ENCODE measurements at places on chromosomes 1 and 21. TPM values are rescaled to one million over a fixed set of nuclear protein-coding genes. Genes with fewer than 3 reads are reported as not detected.

Gene OLFML3
- total RNA-seq = 33.1 TPM

Gene RSPH1
- total RNA-seq = not detected

Gene KCNE2
- total RNA-seq = not detected

Gene LYPD8
- total RNA-seq = not detected

Gene HCRTR1
- total RNA-seq = 0.21 TPM

Gene VANGL2
- total RNA-seq = 8.0 TPM

- no peak for DNase-seq
Measured at GRCh38 chr1:41608211-41608610, 123.7 kb upstream of the EDN2 start.

GRCh38 chr1:193565971-193566577 lies 379.7 kb upstream of the B3GALT2 start:
- DNase-seq = no peak

GRCh38 chr1:8249838-8250237 lies 68.1 kb upstream of the SLC45A1 start:
- DNase-seq = no peak

DNA sequence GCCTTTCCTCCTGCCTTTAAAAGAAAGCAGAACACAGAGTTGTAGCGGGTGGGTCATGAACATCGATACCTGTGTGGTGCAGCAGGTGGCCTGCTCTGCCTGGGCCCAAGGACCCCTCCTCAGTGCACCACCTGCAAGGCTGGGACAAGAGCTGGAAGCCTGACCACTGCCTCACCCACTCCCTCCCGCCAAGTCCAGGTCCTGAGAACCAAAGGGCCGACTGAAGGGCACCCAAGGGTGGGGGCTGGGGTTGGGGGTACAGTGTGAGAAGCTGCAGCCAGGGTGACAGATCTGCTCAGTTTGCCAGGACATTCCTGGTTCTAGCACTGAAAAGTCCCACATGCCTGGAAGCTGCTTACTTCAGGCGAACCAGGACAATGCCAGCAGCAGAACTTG lies 36.1 kb downstream of the NTPCR start:
- DNase-seq = no peak

GRCh38 chr1:29973406-29973805 lies 737.1 kb downstream of the PTPRU start:
- DNase-seq = no peak

- no peak for DNase-seq
Measured at GRCh38 chr1:21909286-21909759, 27.8 kb downstream of the HSPG2 start.

GRCh38 chr1:45393718-45394302 lies 53.6 kb upstream of the MUTYH start:
- no peak for DNase-seq

DNA sequence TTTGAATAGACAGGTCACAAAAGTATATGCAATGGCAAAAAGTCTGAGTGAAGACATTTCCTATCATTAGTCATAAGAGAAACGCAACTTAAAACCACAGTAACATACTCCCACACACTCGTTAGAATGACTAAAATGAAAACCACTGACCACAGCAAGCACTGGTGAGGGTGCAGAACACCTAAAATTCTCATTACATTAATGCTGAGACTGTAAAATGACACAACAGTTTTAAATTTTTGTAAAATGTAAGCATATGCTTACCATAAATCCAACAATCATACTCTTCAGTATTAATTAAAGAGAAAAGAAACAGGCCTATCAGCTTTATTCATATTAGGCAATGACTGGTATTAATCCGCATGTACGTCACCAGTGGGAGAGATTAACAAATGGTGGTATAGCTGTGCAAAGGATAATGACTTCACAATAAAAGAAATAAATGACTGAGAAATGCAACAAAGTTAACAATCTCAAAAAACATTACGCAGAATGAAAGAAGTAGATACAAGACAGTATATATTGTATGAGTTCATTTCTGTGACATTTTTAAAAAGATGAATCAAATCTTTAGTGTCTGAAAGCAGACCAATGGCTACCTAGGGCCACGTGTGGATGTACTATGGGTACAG lies 253.5 kb downstream of the AKT3 start:
- no peak for DNase-seq

DNA sequence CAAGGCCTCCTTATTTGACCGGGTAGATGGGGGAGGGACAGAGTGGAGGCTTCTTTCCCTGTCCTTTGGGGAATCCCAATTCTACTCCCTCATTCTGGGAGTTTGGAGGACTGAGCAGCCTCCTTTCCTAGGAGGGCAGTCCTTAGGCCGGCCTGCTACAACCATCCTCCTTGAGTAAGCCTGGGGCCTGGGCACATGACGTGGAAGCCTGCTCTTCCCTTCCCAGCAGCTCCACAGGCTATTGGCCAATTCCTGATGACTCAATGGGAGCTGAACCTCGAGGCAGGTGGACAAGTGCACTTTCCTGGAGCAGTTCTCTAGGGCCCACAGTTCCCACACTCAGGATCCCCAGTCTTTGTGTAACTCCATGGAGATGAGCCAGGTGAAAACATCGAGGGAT lies 3.1 kb downstream of the KCNA10 start:
- no peak for DNase-seq

DNA sequence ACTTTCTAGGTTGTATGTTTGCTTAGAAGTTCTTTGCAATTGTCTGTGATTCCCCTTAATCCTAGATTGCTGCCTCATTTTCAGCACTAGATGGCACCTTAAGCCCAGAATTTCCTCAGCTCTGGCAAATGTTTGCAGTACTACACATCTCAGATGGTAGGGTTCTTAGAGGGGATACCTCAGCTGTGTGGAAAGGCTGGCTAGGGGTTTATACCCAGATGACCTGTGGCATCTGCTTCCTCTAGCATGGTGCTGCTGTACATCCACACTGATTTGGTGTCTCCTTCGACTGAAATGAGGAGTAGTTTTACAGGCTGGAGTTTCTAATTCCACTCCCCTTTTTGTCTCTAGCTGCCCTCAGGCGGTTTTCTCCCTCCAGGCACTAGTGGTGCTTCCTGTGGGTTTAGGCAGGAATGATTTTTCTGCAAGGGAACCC lies 23.5 kb downstream of the ASB17 start:
- no peak for DNase-seq

DNA sequence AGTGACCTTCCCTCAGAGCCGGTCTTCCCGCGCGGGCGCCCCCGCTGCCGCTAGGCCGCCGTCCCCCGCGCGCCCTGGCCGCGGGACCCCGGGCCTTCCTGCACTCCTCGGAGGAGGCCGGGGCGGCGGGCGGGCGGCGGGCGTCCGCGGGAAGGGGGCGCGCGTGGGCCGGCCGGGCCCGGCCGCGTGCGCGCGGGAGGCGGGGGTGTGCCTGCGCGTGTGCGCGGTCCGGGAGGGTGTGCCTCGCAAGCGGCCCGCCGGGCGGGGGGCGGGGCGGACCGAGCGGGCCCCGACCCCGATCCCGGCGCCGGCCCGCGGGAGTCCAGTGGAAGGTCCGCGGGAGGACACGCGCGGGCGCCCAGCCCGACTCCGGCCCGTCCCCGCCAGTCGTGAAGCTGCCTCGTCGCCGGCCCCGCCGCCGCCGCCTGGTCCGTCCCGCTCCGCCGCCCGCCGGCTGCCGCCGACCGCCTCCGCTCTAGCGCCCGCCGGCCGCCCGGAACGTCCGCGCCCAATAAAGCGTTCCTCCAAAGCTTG lies 438 bp downstream of the MRPS6 start:
- no peak for DNase-seq
